SK-N-SH treated with all-trans-retinoic acid at 6 μM for 48 hours (cell line): ENCODE measurements at places on chromosomes 3 and 15.

DNA sequence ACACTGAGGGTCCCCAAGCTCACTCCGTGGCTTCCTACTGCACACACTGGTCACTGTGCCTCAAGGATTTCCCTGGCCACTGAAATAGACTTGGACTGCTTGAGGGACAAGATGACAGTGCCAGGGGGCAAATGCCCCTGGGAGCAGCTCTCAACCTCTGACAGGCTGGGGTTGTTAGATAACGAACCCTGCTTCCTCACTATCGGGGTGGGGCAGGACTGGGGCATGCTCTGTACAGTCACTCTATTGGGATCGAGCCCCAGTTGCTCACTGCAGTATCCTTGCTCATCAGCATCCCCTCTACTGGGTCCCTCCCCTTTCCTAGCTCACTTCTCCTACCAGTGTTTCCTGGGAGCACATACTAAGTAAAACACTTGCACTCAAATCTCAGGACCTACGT is 610.8 kb downstream of the NTRK3 start:
- no peak for ATAC-seq

DNA sequence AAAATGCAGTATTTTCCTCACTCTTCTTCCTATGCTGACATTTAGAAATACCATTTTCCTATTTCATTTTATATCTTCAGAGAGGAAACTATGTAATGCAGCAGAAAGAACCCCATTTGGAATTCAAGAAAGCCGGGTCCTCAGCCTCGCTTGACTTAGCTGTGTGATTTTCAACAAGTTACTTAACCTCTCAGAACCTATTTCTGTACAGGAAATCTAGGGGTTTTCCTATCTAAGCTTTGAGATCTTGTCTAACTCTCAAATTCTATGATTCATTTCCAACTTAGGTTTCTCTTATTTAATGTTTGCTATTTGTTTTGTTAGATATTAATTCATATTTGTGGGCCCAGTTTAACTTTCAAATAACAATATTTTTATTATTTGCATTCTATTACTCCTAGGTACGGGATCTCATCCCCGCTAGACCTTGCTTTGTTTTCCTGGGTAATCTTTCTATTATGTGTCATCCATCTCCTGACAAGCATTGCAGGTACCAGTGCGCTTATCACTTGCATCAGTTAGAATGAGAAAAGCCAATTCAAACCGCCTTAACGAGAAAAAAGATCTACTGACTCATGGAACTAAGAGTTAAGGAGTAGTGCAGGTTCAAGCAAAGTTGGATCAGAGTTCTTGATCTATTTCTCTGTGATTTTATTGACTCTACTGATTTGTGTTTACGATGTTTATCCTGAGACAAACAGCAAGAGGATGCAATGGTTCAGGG is 70.6 kb upstream of the BHLHE40 start:
- ATAC-seq, result no peak

DNA sequence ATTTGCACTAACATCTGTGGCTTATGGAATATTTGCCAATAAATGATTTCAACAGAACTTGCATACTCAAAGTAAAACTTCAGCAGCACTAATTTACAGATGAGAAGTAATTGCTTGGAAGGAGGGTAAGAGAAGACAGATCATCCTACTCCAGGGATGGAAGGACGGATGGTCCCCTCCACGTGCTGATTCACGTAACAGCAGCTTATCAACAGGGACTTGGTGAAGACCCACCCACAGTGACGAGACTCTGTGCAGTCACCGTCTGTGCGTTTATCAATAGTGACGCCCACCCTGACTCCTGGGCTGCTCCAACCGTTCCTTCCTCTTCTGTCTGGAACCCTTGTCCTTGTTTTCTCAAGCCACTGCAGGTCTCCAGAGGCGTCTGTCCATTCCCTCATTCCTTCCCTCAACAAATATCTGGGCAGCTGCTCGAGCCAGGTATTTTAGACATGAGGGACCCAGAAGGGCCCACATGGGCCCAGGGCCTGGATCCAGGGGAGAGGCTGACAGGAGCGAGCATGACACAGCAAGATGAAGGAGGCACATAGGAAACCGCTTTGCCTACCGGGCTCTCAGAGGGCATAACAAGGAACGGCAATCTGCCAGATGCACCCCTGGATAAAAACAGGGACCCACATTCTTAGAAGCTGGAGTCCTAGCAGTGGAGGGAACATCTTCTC is 33.3 kb downstream of the PCSK6 start:
- no peak for ATAC-seq

DNA sequence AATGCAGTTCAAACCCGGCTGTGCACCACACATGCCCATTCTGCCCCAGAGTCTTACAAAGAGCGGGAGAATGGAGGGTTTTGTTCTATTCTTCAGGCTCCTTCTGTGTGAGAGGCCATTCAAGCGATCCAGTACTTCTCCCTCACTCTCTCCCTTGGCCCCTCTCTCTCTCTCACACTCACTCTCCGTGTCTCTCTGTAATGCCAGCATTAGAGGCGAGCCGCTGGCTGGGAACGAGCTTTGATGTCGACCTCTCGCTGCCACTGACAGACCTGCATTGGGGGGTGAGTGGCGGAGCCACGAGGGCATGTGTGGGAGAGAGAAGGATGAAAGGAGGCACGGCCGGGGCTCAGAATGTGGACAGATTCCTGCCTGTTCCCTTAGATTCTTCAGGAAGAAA is 231.7 kb upstream of the ARRDC4 start:
- ATAC-seq, result peak; percentile 42

GRCh38 chr3:37737134-37737533 is 124.5 kb upstream of the CTDSPL start:
- ATAC-seq, result no peak

DNA sequence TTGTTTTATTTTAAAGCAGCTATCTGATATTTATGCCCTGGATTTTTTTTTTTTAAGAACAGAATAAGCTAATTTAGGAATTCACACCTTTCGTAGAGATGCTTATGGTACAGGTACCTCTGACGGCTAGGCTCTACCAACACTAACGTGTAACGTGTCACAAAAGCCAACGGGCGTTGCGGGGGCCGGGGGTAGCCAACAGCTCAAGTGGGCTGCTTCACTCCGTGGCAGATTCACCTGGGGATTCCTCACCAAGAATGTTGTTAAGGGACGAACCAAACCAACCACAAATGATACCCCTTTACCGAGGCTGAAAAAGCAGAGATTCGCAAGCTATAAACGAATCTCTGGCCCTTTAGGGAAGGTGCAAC is 1.0 kb downstream of the TMCC1 start:
- peak; percentile 2; the same call in 2 of the 3 replicates for ATAC-seq

DNA sequence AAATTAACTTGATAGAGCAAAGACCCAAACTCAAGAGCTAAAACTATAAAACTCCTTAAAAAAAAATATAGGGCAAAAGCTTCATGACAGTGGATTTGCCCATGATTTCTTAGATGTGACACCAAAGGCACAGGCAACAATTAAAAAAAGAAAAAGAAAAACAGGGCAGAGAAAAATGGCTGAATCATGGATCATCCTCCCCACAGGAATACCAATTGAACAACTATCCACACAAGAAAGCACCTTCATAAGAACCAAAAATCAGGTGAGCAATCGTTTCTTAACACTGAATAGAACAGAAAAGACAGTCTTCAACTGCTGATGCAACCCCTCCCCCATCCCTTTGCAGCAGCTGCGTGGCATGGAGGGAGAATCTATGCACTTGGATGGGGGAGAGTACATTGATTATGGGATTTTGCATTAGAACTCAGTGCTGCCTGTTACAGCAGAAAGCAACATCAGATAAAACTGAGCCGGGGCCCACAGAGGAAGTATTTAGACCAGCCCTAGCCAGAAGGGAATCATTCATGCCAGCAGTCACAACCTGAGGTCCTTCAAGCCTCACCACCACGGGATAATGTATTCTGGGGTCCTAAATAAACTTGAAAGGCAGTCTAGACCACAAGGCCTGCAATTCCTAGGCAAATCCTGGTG is 15.7 kb downstream of the C3orf33 start:
- no peak for ATAC-seq

DNA sequence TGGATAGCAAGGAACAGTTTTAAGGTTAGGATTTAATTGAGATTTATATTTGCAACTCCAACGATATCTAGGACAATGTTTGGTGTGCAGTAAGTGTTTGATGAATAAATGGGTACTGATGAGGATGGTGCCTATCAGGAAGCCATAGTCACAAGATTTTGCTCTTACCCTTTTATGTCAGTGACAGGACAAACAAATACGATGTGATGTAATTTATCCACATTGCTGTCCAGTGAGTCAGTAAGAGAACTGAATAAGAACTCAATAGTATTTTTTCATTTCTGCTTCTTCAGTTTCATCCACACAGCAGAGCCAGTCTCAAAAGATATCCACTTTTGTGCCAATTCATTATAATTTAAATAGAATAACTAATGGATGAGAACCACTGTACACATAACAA is 18.5 kb downstream of the C3orf85 start:
- no peak for ATAC-seq

DNA sequence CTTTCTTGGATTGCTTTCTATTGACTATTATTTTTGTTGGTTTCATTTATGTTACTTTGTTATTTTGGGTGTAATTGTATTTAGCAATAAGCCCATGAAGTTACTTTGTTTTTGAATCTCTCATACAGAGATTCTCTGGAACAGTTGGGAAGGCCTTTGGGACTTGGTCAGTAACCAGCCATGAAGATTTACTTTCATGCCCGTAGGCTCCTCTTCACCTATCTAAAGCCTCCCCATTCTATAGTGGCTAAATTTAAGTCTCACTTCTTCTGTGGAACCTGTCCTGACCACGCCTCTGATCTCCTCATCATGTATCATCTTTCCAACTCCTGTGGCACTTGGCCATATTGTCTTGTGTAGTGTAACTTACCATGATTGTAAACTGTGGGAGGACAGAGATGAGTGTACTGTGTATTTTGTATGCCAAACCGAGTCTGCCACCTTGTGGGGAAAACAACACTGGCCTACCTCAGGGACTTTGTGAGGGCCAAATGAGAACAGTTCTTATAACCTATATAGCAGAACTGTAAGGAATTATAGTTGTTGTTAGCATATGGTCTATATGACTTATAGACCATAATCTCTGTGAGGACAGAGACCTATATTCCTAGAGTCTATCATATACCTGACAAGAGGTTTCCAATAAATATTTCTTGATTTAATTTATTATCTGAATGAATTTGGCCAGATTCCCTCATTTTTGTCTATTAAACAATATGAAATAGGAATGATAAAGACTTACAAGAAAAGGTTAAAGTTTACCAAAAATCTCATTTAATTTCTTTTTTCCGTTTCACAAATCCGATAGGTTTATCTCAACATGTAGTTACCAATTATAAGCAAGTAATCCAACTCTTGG is 75.0 kb downstream of the STARD9 start:
- ATAC-seq, result peak; percentile 100

DNA sequence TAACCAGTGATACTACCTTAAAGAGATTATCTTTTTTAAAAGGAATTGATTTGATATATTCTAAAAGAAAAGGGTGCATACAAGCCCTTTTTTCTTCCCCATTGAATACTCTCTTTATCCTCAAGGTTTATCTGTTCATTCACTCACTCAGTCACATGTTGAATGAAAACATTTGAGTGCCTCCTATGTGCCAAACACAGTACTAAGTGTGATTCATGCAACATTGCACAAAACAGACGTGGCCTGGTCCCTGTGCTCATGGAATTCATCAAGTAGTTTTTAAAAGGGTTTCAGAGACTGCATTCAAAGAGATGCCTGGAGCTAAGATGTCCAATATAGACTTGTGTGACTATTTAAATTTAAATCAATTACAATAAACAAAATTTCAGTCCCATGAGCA is 462.2 kb upstream of the MDFIC2 start:
- no peak for ATAC-seq
